SIG-M5 (cell line): ENCODE measurements at places on chromosomes 3 and 15.

DNA sequence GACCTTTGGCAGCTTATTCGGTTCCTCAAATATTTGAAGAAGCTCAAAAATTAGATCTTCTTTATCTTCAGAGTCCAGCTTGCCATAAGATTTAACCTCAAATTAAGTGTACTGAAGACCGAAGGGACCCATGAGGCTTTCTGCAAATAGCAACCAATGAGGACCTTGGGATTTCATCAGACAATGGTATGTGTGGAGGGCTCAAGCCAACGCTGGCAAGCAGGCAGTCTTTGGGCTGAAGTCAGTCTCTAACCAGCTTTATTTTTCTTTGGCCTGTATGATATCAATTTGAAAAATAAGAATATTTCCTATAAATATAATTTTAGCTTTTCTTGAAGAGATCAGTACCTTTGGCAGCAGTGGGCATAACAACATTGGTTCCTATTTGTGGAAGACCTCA, 692.7 kb downstream of the MCTP2 start:
- DNase-seq: no peak

DNA sequence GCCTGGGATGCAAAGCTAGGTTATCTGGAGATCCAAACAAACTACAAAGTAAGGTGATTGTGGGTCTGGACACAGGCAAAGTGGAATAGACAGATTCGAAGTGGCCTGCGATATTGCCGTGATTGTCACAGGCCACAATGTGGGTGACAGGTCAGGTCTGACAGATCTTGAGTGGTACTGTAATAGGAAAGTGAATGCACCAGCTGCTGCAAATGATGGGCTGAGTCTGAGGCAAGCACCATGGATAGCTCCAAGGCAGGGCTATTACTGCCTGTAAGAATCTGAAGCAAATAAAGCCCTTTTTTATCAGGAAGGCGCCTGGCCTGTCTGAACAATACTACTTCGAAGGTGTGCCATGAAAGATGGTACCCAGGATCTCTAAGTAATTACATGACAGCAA, 10.0 kb downstream of the ARMC8 start:
- DNase-seq: no peak

DNA sequence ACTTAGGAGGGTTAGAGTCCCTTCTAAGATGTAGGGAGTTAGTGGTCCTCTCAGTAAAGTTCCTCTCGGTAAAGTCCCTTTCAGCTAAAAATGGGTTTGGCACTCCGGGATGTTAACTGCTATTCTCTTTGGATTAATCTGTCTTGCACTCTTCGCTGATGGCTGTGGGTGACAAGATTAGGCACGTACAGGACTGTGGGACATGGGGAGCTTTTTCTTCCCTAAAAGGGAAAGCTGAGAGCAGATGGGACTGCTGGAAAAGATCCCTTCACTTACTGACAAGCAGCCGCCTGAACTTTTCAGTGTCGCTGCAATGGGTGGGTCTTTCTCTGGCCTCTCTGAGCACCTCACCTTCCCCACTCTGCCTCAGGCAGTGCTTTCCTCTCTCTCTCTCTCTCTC, 16.4 kb upstream of the HHATL start:
- no peak for DNase-seq

DNA sequence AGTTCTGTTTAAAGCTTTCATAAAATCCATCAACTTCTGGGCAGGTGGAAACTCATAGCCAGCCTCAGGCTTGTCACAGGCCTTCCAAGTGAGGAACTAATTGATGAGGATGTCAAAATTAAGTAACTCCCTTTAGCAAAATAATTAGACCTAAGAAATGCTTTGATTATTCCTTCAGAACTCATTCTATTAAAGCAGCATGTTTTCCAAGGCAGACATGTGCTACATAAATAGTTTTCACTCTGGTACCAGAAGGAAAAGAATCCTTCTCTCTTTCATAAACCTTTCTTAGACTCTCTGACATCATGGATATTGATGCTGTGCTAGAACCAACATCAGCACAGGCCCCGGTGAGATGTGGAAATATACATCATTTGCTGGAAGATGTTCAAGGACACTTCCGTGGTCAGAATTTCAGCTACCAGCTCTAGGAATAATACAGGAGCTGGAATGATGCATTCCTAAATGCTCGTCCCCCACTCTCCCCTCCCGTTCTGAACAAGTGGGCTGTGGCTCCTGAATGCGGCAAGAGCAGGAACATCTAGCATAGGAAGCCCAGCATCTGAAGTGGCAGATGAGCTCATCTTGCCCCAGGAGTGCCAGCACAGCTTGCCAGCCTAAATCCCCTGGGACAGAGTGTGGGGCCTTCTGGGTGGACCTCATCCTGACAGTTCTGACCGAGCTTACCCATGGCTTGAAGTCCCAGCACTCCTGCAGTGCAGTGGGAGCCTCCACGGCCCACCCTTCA, 82.4 kb downstream of the WWTR1 start:
- DNase-seq: no peak

- no peak for DNase-seq
Measured at GRCh38 chr3:166478356-166478755, 641.1 kb upstream of the BCHE start.

- DNase-seq: no peak
Measured at GRCh38 chr3:52494886-52495495, at the start of gene STAB1. TSS of gene STAB1 (plus strand) at chr3:52495338. CDS start at chr3:52495414, 76 bp downstream.

DNA sequence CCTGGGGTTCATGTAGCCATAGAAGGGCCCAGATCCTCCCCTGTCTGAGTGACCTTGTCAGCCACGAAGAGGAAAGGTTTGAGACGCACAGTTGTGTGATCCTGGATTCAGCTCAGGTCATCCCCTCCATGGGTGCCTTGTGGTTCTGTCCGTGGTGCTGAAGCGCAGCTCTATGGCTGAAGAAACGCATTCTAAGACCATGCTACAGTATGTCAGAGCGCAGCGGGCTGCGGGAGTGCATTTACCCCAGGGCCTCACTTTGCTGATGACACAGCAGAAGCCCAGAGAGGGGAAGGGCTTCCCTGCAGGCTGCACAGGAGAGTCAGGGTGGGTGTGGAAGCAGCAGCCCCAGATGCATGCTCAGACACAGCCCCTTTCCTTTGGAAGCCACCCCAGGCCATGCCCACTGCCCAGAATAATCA, 68.8 kb upstream of the IQSEC1 start:
- no peak for DNase-seq

DNA sequence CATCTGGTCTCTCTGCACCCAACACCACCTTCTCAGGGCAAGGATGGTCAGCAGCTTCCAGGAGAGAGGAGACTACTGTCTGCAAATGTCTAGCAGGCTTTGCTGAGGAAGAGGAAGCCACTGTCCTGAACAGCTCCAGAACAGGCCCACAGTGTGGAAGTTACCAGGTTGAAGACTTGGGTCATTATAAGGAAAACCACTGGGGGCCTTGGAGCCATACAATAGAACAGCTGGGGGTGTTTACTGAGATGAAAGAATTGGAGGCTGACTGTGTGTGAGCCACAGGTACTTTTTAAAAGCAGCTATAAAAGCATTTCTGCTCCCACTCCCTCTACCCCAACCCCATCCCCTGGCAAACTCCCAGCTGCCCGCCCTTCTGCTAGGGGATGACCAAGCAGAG, 24.2 kb downstream of the SRGAP3 start:
- no peak for DNase-seq

DNA sequence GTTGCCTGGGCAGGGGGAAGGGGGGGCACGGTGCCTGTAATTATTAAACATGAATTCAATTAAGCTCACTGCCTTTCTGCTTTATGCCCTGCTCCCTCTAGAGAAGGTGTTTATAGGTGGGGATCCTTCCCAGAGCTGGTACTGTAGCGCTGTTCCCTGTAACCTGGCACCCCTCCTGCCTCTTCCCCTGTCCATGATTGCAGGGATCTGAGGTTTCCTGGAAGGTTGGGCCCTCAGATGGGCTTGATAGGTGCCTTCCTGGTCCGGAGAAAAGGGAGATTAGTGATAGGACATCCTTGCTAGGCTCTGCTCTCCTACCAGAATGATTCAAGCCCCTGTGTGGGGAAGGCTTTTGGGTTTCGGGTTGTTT, 2.1 kb upstream of the FAM131A start:
- DNase-seq: no peak

GRCh38 chr3:6640907-6641306, 220.0 kb upstream of the GRM7 start:
- no peak for DNase-seq

DNA sequence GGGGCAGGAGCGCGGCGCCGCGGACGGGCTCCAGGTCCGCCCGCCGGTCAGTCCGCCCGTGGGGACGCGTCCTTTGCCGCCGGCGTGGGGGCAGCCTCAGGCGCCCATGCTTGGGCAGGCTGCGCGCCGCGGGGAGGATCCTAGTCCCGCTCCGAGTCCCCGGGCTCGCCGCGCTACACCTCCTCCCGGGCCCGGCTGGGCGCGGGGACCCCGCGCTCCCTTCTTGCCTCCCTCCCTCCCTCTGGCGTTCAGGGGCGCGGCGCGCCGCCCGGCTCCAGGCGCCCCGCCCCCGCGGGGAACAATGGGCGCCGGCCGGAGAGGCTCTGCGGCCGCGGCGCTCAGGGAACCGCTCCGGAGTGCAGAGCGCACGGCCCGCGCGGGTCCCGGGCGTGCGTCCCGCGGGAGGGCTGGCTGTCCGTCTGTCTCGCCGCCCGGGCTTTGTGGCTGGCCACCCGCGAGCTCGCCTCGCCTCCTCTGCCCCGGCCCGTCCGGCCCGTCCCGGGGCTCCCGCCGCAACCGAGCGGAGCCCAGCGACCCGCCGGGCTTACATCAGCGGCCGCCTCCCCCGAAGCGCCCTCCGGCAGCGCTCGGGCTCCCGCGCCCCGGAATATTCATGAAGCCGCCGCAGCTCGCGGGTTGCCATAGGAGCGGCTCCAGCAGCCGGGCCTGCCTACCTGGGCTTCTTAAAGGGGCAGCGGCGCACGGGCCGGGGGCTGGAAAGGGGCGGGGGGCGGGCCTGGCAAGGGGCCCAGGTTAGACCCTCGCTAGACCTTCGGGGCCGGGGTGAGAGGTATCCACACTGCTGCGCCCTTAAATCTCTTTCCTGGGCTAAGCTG, at the start of gene HCN4:
Gene HCN4 (minus strand): TSS at position 658 of the 836 bp plus-strand sequence. CDS start 688 bp downstream, outside the sequence.
- DNase-seq: no peak
